ENCODE measurements at places on chromosomes 6 and 20. TPM values are rescaled to one million over a fixed set of nuclear protein-coding genes. Genes with fewer than 3 reads are reported as not detected.
A peak's percentile ranks its signal among the peaks of the same experiment; 100 is the strongest.

Gene GRIK2
- not detected for total RNA-seq

Gene DDX27
- 48.5 TPM for total RNA-seq

Gene TOX2
- 1.6 TPM for total RNA-seq

Gene WFDC2
- total RNA-seq, result 0.66 TPM

Gene KCNK16
- not detected for total RNA-seq

Gene SYS1
- total RNA-seq, result 26.1 TPM

DNA sequence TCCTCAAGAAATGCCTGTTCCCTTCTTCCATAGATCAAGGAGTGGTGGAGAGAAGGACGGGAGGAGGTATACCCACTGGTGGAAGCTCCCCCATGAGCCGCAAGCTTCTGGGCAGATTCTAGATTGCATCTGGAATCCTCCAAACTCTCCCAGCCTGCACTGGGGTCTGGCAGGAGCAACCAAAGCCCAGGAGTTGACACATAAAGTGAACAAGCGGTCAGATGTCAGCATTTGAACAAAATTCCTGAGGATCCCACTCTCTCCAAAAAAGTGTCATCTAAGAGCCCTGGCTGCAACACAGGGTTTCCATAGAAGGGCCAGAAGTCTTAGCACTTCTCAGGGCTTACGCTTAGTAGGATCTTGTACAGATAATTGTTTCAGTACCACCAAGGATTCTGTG is 88.2 kb downstream of the KCNB1 start:
- no peaks in the 10 kb centered on the region for H3K4me1 ChIP-seq
- DNase-seq, result no peak
- no peaks in the 10 kb centered on the region for H3K36me3 ChIP-seq

DNA sequence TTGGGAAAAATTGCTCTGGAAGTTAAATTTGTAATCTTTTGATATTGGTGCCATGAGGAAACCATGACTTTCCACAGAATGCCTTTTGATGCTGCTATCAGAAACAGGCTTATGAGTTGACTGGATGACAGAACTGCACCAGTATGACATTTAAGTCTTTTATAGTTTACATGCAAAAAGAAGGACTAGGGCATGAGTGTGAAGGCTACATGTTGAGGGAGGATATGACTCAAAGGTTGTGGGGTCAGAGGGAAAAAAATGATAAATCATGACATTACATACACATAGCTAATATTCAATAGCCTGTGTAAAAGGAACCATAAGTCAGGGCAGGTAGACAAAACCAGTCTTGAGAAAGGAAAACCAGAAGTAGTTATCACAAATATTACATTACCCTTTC is 182.2 kb downstream of the COL12A1 start:
- no peaks in the 10 kb centered on the region for H3K27me3 ChIP-seq
- no peak overlapping the region for H3K27ac ChIP-seq
- no peak overlapping the region for H3K4me3 ChIP-seq

DNA sequence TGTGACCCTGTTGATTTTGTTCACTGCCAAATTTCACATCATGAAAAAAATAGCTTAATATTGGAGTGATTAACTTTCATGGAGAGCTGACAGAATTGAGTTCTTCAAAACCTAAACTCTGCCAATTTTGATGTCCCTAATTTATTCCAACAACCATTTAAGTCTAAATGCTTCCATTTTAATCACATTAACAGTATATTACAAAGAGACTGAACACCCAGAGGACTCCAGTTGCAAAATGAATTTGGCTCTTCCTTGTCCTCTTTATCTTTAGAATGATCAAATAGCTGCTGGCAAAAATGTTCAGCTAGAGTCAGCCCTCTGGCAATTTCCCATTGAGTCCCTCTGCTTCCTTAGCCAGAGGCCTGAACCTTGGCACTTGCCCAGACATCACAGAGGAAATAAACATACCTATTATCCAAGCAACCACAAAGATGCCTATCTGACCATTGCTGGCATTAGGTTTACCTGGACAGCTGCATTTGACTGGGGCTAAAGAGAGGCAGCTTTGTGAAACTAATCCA is 299.0 kb upstream of the STXBP5 start:
- no peaks in the 10 kb centered on the region for H3K27me3 ChIP-seq
- H3K4me3 ChIP-seq, result no peak overlapping the region
- H3K4me1 ChIP-seq, result no peaks in the 10 kb centered on the region
- DNase-seq, result no peak

DNA sequence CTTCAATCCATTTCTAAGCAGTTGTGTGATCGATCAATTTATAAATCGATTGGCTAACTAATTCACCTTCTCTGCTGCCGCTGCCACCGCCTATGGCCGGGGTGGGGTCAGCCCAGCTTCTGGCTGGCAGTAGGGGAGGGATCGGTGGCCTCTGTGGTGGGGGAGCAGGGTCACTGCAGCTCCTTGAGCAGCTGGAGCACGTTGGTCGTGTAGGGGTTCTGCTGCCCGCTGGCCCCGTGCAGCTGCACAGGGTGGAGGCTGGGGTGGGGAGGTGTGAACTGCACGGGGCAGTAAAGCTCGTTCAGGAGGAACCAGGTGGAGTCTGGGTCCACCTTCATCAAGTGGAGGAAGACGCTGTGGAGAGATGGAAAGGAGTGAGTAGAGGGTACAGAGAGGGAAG is 50.0 kb downstream of the TTI1 start:
- no peaks in the 10 kb centered on the region for H3K27me3 ChIP-seq
- H3K36me3 ChIP-seq, result peaks cover 49% of the 10 kb centered on the region
- H3K4me1 ChIP-seq, result no peaks in the 10 kb centered on the region
- H3K4me3 ChIP-seq, result no peak overlapping the region
- no peak for DNase-seq
- no peak overlapping the region for H3K27ac ChIP-seq

GRCh38 chr20:32190616-32191415 is 16.7 kb downstream of the PLAGL2 start:
- H3K4me3 ChIP-seq, result peak overlapping the region; percentile 62
- peak overlapping the region; percentile 79 for H3K27ac ChIP-seq
- H3K4me1 ChIP-seq, result peaks cover 57% of the 10 kb centered on the region
- peaks cover 43% of the 10 kb centered on the region for H3K36me3 ChIP-seq

GRCh38 chr20:1876217-1876921 is 18.8 kb upstream of the SIRPA start:
- DNase-seq, result peak; percentile 22
- H3K4me1 ChIP-seq, result no peaks in the 10 kb centered on the region
- no peak overlapping the region for H3K27ac ChIP-seq
- H3K4me3 ChIP-seq, result no peak overlapping the region
- H3K27me3 ChIP-seq, result peaks cover 5% of the 10 kb centered on the region
- no peaks in the 10 kb centered on the region for H3K36me3 ChIP-seq

DNA sequence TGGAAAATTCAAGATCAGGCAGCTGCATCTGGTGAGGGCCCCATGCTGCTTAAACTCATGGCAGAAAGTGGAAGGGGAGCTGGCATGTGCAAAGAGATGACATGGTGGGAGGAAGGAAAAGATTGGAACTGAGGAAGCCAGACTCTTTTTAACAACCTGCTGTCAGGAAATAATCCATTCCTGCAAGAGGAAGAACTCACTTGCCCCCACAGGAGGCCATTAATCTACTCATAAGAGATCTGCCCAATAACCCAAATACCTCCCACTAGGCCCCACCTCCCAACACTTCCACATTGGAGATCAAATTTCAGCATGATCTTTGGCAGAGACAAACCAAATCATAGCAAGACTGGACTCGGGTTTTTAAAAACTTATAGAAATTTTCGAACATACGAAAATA is 200.5 kb upstream of the KCNQ5 start:
- no peak for DNase-seq
- peaks cover 2% of the 10 kb centered on the region for H3K27me3 ChIP-seq
- no peak overlapping the region for H3K4me3 ChIP-seq
- H3K4me1 ChIP-seq, result no peaks in the 10 kb centered on the region

DNA sequence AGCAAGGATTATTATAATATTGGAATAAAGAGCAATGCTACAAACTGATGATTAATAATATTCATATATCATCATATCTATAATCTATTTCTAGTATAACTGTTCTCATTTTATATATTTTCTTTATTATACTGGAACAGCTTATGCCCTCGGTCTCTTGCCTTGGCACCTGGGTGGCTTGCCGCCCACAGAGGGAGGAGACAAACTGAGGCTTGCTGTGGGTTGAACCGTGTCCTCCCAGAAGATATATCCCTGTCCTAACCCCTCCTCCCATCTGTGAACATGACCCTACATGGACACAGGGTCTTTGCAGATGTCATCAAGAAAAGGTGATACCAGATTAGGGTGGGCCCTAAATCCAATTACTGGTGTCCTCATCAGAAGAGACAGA is 4.7 kb downstream of the RNASET2 start:
- peaks cover 43% of the 10 kb centered on the region for H3K36me3 ChIP-seq
- H3K4me3 ChIP-seq, result peak overlapping the region; percentile 27
- no peak for DNase-seq
- H3K4me1 ChIP-seq, result peaks cover 63% of the 10 kb centered on the region
- peak overlapping the region; percentile 95 for H3K27ac ChIP-seq

DNA sequence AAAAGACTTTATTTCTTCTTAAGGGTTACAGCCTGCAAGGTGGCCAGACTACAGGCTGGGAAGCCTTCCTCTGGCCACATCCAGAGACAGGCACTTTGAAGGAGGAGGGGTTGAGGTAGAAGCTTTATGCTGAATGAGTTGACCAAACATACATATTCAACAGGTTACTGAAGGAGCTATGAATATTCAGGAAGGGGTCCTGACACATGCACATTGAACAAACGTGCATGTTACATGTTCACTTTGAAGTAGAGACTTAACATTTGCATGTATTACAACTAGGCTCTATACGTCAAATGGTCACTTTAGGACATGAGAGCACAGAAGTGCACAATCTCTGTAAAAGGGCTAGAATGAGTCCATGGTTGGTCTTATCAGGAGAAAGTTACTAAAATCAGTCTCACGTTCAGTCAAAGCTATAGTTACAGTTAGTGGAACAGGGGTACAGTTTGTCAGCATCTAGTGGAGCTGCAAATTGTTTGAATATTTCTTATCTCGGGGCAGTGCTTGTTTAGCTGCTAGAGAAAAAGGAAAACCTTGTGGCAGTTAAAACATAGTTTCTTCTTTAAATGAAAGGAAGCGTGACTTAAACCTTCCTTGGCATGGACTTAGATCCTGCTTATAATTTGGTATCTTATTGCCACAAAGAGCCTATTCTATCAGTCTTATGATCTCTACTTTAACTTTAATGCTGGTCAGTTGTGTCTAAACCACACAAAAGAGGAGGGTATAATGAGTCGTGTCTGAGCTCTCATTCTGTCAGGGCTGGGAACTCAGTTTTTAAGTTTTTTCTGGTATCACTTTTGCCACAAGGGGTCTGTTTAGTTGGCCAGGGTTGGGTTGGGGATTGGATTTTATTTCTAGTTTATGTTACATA is 4.6 kb upstream of the ZSCAN9 start:
- no peak overlapping the region for H3K27ac ChIP-seq
- H3K36me3 ChIP-seq, result no peaks in the 10 kb centered on the region
- DNase-seq, result no peak

GRCh38 chr20:49186535-49187329 is 1.4 kb downstream of the STAU1 start:
- DNase-seq, result peak; percentile 85
- H3K36me3 ChIP-seq, result peaks cover 23% of the 10 kb centered on the region
- peak overlapping the region; percentile 89 for H3K27ac ChIP-seq

DNA sequence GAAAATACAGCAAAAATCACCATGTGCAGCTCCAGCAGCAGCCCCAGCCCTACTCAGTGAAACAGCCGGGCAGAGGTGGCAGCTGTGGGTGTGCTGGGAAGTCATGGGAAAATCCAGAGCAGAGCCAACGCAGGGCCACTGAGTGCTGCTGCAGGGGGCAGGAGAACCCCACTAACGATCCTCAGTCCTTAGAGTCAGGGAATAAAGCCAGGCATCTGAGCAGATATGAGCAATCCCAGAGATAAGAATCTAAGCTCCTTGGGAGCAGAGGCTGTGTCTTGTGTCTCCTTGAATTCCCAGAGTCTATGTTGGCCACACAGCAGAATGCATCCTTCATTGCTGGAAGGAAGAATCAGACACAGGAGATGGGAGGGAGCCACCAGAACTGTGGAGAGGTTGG is 493.1 kb upstream of the MAP3K7 start:
- no peak overlapping the region for H3K27ac ChIP-seq
- no peaks in the 10 kb centered on the region for H3K36me3 ChIP-seq
- no peaks in the 10 kb centered on the region for H3K4me1 ChIP-seq
- no peak overlapping the region for H3K4me3 ChIP-seq
- DNase-seq, result no peak

GRCh38 chr6:39295611-39296011 is 18.6 kb downstream of the KCNK17 start:
- no peak overlapping the region for H3K27ac ChIP-seq
- DNase-seq, result no peak
- peaks cover 2% of the 10 kb centered on the region for H3K27me3 ChIP-seq
- no peaks in the 10 kb centered on the region for H3K36me3 ChIP-seq
